SJSA1 (cell line): ENCODE measurements at places on chromosomes 5 and 9. TPM values are rescaled to one million over a fixed set of nuclear protein-coding genes. Genes with fewer than 3 reads are reported as not detected.

- H3K4me3 ChIP-seq: no peak overlapping the region
- no peak overlapping the region for H3K27ac ChIP-seq
- H3K36me3 ChIP-seq: peaks cover 4% of the 10 kb centered on the region; the same call in 1 of the 2 replicates
- DNase-seq: no peak
These were observed 18.9 kb upstream of the ORM1 start for GRCh38 chr9:114303977-114304376.

DNA sequence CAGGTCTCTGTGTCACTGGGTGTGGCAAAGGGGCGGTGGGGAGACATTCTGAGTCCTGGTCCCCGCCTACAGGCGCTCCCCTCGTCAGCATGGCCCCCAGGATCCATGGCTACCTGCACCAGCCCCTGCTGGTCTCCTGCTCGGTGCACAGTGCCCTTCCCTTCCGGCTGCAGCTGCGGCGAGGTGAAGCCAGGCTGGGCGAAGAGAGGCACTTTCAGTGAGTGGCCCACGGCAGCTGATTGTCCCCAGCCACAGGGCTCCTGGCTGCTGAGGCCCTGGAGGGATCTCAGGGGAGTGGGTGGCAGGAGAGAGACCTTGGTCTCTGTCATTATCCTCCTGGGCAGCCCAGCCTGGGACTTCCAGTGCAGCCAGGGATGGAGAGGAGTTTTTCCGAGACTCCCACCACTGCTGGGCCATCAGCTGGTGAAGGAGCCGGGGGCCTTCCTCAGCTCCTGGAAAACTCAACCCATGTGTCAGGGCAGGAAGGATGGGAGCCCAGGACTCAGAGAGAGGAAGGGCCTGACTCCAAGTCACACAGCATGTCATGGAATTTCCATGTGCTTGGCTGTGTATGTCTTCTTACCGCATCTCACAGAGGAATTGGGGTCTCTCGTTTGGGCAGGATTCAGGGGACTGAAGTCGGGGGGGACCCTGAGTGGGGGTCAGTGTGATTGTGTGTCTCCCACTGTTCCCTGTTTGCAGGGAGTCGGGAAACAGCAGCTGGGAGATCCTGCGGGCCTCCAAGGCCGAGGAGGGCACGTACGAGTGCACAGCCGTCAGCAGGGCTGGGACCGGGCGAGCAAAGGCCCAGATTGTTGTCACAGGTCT lies 37.4 kb downstream of the HMCN2 start:
- no peak for DNase-seq
- H3K27me3 ChIP-seq: peaks cover 14% of the 10 kb centered on the region

The LCN15 gene
- not detected in 2 replicates for total RNA-seq

The BSPRY gene
- not detected in 2 replicates for total RNA-seq

The AHRR gene
- total RNA-seq: 17.8 and 22.6 TPM in 2 replicates

GRCh38 chr5:178473854-178474253 lies 116.3 kb downstream of the COL23A1 start:
- H3K36me3 ChIP-seq: no peaks in the 10 kb centered on the region
- no peak overlapping the region for H3K27ac ChIP-seq
- H3K27me3 ChIP-seq: no peaks in the 10 kb centered on the region
- DNase-seq: no peak

- H3K4me1 ChIP-seq: peaks cover 17% of the 10 kb centered on the region
- H3K27ac ChIP-seq: peak overlapping the region; percentile 99
- DNase-seq: peak; percentile 73
- H3K27me3 ChIP-seq: no peaks in the 10 kb centered on the region
- H3K36me3 ChIP-seq: peaks cover 42% of the 10 kb centered on the region
- H3K4me3 ChIP-seq: peak overlapping the region; percentile 86
These were observed 518 bp downstream of the UBE2B start for GRCh38 chr5:134371834-134372340.

The PAIP2 gene
- total RNA-seq: 107 and 119 TPM in 2 replicates

DNA sequence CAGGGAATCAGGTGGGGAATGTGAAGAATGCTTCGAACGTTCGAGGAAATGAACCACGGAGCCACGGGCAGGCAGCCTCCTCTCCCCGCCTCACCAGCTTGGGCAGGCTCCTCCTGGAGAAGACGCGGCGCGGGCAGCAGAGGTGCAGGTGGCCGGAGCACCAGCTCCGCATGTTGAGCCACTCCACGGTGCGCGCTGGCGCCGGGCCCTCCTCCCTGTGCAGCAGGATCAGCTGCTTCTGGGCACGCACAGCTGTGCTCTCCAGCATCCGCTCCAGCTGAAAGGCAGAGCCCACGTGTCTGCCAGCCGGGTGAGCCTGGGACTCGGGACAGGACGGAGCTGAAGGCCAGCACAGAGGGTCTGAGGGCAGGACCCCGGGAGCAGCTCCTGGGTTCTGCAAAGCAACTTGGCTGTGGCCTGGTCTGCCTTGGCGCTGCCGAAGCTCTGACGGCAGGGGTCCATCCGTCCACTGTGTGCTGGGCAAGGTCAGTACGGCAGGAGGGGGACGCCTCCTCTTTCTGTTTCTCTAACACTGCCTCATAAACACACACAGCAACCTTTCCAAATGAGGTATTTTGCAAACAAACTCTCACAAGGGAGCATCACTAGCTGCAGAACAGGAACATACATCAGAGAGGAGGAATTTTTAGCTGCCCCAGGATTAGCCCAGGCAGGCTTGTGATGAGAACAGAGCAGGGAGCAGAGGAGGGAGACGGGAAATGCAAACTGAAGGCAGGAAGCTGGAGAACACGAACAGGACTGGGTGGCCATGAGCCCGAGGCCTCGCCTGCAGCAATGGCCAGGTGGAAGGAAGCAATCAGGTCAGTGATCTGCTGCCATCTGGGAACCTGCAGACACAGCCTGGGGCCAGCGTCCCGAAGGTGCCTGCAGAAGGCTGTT lies 20.1 kb upstream of the NSMF start:
- no peaks in the 10 kb centered on the region for H3K36me3 ChIP-seq
- no peaks in the 10 kb centered on the region for H3K27me3 ChIP-seq
- no peak overlapping the region for H3K4me3 ChIP-seq
- H3K27ac ChIP-seq: no peak overlapping the region

DNA sequence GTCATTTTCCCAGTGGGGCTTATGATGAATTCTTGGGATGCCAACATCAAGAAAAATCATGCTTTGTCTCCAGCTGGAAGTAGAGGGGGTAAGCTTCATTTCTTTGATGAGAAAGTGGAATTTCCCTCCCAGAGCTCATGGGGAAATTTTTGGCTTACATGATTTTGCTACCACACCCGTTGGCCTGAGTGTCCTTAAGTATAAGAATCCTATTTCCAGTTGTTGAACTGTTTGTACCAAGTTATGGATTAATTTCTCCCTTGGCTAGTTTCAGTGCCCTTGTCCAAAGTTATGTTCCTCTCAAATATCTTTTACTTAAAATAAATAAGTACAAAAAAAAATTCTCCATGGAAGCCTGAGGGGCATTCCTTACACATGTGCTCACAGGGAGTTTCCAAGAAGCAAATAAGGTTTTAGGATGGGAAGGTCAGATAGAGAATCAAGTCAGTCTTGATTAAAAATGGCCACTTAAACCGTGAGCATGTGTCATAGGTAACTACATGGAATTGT lies 82.3 kb downstream of the PTCD2 start:
- peaks cover 17% of the 10 kb centered on the region for H3K4me1 ChIP-seq
- H3K27ac ChIP-seq: peak overlapping the region; percentile 87
- no peak for DNase-seq
- H3K4me3 ChIP-seq: no peak overlapping the region
- H3K27me3 ChIP-seq: no peaks in the 10 kb centered on the region
- H3K36me3 ChIP-seq: no peaks in the 10 kb centered on the region

- peaks cover 93% of the 10 kb centered on the region for H3K27me3 ChIP-seq
- H3K27ac ChIP-seq: no peak overlapping the region
- no peaks in the 10 kb centered on the region for H3K36me3 ChIP-seq
- H3K4me3 ChIP-seq: no peak overlapping the region
- no peaks in the 10 kb centered on the region for H3K4me1 ChIP-seq
These were observed 77.2 kb downstream of the TSPAN17 start for GRCh38 chr5:176724472-176724871.

The PCDHAC2 gene
- total RNA-seq: 0.03 TPM in 1 of 2 replicates, not detected in the other

The GABRP gene
- total RNA-seq: not detected in 2 replicates

The DIRAS2 gene
- total RNA-seq: not detected in 2 replicates
